ENCODE measurements at places on chromosomes 4 and X. TPM values are rescaled to one million over a fixed set of nuclear protein-coding genes. Genes with fewer than 3 reads are reported as not detected.

DNA sequence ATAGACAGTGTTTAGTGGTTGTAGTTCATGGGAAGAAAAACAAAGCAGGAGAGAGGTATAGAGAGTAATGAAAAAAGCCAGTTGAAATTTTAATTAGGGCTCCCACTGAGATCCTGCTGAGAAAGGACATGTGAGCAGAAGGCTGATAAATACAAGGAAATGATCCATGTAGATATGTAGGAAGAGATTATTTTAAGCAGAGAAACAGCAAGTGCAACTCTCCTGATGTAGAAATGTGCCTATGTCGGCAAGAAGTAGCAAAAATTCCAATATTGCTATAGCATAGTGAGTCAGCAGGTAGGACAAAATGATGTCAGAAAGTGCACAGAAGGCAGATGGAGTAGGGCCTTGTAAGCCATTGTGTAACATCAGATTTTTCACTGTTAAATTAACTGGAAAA lies 1027.3 kb downstream of the PCDH18 start:
- DNase-seq, result no peak

GRCh38 chr4:2253160-2254084 lies 8.5 kb downstream of the MXD4 start:
- no peak for DNase-seq

DNA sequence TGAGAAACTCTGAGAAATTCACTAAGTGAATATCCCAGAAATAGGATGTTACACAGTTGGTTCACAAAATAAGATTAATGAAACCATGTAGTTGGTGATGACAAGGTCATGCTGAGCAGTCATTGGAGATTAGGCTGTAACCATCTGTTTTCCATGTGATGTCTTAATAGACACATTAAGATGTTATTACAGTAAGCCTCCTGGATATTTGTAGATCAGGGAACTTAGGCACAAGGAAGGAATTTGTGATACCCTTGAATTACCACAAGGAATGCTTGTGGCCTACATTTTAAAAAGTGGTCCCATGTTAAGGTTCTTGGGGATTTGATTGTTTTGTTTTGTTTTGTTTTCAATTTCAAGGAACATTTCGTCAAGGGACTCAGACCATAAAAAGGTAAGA lies 185.6 kb upstream of the BANK1 start:
- DNase-seq, result no peak

- DNase-seq, result no peak
These were observed 77.5 kb downstream of the IRF2 start for GRCh38 chr4:184396570-184397515.

DNA sequence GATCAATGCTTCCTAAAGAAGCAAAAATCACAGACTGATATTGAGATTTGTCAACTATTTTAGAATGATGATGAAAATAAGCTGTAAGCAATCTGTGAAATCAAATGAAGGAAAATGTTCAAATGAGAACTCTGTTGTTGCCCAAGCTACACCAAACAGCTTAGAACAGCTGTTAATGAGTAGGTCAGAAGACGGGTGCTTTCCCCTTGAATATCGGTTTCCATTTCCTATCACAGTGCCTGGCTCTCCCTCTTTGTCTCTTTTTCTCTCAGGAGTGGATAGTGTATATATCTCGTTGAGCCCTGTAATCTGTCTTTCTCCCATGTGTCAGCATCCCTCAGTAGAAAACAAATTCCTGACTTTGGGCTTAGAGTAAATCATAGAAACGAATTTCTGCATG lies 1592.9 kb upstream of the TENM3 start:
- no peak for DNase-seq

- DNase-seq, result no peak
These were observed 334.9 kb downstream of the DCTD start for GRCh38 chr4:182582245-182582644.

DNA sequence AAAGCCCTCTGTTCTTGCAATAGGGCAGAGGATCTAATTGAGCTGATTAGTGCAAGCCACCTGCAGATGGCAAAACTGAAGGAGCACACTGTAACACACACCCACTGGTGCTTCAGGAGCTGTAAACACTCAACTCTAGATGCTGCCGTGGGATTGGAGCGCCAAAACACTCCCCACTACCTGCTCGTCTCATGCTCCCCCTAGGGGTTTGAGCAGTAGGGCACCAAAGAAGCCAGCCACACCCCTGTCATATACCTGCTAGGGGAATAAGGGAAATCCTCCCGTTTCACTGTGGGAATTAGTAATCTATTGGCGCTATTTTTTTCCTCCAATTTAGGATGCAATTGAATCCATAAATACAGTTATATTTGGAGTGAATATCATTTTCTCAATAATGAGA lies 360.2 kb downstream of the GLUD2 start:
- no peak for DNase-seq

- DNase-seq, result peak; percentile 83
These were observed 104.1 kb downstream of the GPAT3 start for GRCh38 chr4:83639849-83640493.

GRCh38 chr4:120830204-120830603 lies 92.3 kb downstream of the PRDM5 start:
- DNase-seq, result no peak

- DNase-seq, result no peak
These were observed 40.1 kb downstream of the UGT2B17 start for GRCh38 chr4:68535974-68536373.

GRCh38 chr4:72505314-72505744 lies 63.7 kb downstream of the ADAMTS3 start:
- DNase-seq, result no peak

DNA sequence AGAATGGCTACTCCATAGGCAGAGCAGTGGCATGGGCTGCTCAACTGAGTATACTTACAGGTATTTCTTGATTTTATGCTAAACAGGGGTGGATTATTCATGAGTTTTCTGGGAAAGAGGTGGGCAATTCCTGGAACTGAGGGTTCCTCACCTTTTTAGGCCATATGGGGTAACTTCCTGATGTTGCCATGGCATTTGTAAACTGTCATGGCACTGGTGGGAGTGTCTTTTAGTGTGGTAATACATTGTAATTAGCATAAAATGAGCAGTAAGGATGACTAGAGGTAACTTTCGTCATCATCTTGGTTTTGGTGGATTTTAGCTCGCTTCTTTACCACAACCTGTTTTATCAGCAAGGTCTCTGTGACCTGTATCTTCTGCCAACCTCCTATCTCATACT lies 48.2 kb upstream of the HPSE start:
- DNase-seq, result no peak

- no peak for DNase-seq
These were observed 49.8 kb downstream of the FGFRL1 start for GRCh38 chr4:1061056-1061700.

DNA sequence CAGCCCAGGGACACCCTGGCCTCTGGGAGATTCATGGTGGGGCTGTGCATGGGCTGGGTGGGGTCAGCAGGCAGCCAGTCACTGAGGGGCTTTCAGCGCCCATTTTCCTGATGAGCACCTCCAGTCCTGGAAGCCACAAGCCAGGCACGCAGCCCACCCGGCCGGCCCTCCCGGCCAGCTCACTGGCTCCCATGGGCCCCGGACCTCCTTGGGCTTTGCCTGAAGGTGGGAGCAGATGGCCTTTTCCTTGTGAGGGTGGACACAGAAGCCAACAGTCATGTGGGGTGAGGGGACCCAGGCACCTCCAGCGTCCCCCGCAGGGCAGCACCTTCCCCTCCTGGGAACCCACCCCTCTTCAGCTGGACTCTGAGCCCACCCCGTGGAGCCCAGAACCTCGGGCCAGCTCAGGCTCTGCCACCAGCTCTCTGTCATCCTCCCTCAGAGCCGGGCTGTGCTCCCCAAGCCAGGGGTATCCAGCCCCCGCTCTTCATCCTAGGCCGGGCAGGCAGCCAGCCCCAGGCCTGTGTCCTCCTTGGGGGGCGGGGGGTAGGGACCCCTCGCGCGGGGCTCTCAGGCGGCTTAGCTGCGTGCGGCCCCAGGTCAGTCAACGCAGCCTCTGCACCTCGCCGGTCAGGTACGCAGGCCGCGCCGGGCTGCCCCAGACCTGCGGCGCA lies 798 bp upstream of the FGFR3 start:
- DNase-seq, result no peak

The KCND1 gene
- 6.5 TPM for total RNA-seq

The UNC5C gene
- total RNA-seq, result 2.6 TPM

The NAA11 gene
- total RNA-seq, result not detected

Measured in mucosa of gallbladder (tissue), 1 donor.